ENCODE measurements at places on chromosomes 2 and 18.

GRCh38 chr2:165573534-165574461, 104.3 kb downstream of the CSRNP3 start:
- DNase-seq = no peak

GRCh38 chr2:152564754-152565551, 152.3 kb downstream of the PRPF40A start:
- DNase-seq = no peak

GRCh38 chr18:814300-815084, 2.5 kb upstream of the YES1 start:
- DNase-seq = no peak

GRCh38 chr2:129934044-129934822, 45.2 kb upstream of the RAB6C start:
- no peak for DNase-seq

DNA sequence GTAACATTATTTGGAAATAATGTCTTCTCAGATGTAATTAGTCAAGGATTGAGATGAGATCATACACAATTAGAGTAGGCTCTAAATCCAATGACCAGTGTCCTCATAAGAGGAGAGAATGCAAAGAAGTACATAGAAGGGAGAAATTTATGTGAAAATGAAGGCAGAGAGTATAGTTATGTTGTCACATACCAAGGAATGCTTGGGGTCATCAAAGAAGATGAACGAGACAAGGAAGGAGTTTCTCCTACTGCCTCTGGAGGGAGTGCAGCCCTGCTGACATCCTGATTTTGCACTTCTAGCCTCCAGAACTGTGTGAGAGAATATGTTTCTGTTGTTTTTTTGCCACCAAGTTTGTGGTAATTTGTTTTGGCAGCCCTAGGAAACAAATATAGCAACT, 100.1 kb downstream of the GALNT13 start:
- DNase-seq = no peak

GRCh38 chr2:43776324-43776723, 2.5 kb downstream of the DYNC2LI1 start:
- no peak for DNase-seq

- no peak for DNase-seq
Observed at GRCh38 chr18:79918615-79919011, 32.8 kb downstream of the SLC66A2 start.

GRCh38 chr2:63999049-63999448, 20.2 kb downstream of the VPS54 start:
- DNase-seq = no peak

DNA sequence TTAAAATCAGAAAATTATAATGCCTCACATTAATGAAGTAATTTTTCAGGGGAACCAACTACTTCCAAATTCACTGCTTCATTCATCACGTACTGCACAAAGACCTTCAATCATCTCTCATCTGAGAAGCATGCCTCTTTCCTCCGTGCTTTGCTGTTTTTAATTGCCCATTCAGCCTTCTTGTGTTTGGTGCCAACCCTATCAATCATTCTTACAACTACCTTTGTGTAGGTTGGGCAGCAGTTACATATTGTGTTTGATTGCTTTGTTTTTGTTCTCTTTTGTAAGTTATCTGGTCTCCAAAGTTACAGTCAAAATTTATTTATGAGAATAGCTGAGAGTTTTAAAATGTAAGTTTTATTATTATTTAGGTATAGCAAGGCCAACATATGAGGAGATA, 549.0 kb upstream of the SLC8A1 start:
- DNase-seq = no peak

DNA sequence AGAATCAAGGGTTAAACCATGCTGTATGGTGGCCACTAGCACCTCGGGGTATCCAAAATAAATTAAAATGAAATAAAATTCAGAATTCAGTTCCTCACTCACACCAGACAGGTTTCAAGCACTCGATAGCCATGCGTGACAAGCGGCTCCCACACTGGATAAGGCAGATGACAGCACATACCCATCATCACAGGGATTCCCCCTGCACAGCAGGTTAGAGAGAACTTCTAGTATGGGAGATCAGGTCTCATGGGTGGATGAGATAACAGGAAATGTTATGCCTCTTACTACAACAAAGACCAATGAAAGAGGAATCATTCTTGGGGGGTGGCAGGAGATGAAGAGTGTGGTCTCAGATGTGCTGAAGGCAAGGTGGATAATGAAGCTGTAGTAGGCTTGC, 121.9 kb upstream of the ACAA2 start:
- no peak for DNase-seq

Data from activated gamma-delta T cell treated with anti-CD3 and anti-CD28 coated beads, Interleukin-2, amount 50 U/mL, for 16 hours (primary cell).